ENCODE measurements at places on chromosomes 4 and X.

DNA sequence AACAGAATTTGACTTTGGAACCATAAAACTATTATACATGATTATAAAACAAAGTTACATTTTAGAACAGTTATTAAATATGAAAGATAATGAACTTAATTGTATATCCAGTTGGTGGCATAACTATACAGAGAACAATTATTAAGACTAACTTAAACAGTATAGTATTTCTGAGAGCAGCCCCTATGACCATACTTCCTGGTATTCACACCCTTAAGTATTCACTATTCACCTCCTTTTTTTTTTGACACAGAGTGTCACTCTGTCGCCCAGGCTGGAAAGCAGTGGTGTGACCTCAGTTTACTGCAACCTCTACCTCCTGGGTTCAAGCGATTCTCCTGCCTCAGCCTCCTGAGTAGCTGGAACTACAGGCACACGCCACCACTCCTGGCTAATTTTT is 74.5 kb downstream of the FRYL start:
- no peak for DNase-seq

- DNase-seq: peak; percentile 57
These were observed 54.1 kb downstream of the APBB2 start for GRCh38 chr4:41160012-41160789.

DNA sequence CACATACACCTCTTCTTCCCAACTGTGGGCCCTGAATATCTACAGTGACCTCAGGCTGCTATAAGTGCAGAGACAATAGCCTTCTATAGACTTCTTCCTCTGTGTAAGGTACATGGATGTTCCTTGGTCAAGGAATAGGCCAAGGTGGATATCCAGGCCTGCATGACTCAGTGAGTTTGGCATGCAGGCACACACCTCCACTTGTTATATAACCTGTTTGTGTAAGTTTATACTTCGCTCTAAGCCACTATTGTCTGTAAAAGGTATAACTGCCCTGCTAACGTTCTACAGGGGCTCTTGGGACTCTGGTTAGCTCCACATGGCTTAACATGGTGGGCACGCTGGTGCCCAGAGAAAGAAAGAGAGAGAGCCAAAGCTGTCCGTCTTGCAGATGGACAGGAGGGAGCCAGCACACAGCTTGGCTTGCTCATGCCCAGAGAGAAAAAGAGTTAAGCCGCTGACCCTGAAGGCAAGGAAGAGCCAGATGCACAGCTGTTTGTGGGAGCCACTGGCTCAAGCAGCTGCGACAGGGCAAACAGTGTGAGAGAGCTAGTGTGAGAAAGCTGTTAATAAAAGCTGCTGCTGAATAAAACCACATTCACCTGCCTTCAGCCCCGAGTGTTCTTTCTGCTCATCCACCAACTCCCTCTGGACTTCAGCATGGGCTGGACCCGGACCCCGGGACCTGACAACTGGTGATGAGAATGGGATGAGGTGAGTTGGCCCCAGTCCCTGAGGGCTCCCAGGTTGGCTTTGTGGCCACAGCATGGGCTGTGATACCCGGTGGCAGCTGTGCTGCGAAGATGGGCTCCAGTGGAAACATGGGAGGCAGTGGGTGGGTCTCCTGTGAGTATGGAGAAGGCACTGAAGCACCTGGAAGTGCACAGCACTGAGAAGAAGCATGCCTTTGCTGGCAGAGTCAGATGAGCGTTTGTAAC is 44.5 kb upstream of the ZBTB33 start:
- no peak for DNase-seq

DNA sequence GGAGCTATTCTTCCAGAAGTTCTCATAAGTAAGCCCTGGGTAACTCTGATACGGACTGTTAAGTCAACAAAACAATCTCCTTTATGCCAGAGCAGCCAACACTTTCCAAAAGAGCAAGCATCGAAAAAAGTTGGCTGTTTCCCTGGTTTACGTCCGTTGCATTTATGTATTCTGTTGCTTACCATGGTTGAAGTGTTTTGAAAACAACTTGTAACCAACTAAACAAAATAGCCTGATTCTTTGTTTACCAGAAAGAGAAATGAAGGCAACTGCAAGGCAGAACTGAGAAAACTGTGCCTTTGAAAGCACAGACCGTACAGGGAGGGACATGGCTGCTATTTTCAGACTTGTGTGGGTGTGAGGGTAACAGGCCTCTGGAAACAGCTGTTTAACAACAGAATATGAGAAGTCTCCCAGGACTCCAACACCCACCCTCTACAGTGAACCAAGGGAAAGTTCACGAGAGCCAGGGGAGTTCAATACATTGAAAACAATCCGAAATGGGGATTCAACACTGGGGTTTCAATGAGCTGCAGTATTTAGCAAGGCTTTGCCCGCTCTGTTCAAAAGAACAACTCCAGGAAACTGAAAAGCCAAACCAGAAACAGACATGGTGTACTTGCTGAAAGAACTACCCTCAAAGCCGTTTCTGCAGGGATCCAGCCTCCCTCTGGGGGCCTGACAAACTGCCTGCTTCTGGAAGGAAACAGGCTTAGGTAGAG is 95.8 kb upstream of the EGFL6 start:
- DNase-seq: no peak

DNA sequence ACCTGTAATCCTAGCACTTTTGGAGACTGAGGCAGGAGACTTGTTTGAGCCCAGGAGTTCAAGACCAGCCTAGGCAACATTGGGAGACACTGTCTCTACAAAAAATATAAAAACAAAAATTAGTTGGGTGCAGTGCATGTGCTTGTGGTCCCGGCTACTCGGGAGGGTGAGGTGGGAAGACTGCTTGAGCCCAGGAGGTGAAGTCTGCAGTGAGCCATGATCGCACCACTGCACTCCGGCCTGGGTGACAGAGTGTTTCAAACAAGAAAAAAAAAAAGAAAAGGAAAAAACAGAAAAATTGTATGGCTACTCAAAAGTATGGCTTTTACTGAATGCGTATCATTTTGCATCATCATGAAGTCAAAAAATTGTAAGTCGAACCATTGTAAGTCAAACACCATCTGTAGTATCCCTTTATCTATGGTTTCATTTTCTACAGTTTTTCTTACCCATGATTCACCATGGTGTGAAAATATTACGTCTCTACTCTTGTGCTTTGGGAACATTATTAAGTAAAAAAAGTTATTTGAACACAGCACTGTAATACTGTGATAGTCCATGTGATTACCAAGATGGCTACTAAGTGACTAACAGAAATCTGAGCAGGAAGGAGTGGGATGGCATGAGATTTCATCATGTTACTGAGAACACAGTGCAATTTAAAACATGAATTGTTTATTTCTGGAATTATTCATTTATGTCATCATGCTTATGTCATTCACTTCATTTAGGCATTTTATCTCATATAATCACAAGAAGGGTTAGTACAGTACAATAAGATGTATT is 26.5 kb upstream of the MANBA start:
- DNase-seq: no peak

GRCh38 chrX:997631-998137 is 214.8 kb downstream of the CRLF2 start:
- DNase-seq: no peak

- DNase-seq: no peak
These were observed 133.8 kb upstream of the LCORL start for GRCh38 chr4:18155067-18156041.
